Fibroblast of lung (primary cell): ENCODE measurements at places on chromosomes 12 and 14. TPM values are rescaled to one million over a fixed set of nuclear protein-coding genes. Genes with fewer than 3 reads are reported as not detected.
A peak's percentile ranks its signal among the peaks of the same experiment; 100 is the strongest.

GRCh38 chr12:31120392-31121008 lies 46.8 kb downstream of the DDX11 start:
- no peaks in the 10 kb centered on the region for H3K4me1 ChIP-seq
- peaks cover 11% of the 10 kb centered on the region for H3K27me3 ChIP-seq
- H3K4me3 ChIP-seq: no peak overlapping the region
- H3K27ac ChIP-seq: no peak overlapping the region
- no peak for DNase-seq
- no peaks in the 10 kb centered on the region for H3K36me3 ChIP-seq

DNA sequence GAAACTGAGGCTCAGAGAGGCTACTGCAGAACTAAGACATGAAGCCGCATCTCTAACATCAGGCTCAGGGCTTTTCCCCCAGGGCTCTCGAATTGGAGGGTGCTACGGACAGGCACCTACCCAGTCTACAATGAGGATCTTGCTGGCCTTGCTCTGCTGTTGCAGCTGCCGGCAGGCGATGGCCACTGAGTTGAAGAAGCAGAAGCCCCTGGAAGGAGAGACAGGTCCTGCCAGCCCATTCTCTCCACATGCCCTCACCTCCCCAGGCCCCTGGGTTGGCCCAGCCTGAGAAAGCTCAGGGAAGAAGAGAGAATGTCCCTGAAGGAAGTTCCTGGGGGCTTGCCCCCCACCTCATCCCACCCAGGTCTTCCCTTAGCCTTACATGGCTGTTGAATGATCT lies 16.1 kb downstream of the SLC48A1 start:
- no peaks in the 10 kb centered on the region for H3K4me1 ChIP-seq
- DNase-seq: no peak
- no peaks in the 10 kb centered on the region for H3K27me3 ChIP-seq

DNA sequence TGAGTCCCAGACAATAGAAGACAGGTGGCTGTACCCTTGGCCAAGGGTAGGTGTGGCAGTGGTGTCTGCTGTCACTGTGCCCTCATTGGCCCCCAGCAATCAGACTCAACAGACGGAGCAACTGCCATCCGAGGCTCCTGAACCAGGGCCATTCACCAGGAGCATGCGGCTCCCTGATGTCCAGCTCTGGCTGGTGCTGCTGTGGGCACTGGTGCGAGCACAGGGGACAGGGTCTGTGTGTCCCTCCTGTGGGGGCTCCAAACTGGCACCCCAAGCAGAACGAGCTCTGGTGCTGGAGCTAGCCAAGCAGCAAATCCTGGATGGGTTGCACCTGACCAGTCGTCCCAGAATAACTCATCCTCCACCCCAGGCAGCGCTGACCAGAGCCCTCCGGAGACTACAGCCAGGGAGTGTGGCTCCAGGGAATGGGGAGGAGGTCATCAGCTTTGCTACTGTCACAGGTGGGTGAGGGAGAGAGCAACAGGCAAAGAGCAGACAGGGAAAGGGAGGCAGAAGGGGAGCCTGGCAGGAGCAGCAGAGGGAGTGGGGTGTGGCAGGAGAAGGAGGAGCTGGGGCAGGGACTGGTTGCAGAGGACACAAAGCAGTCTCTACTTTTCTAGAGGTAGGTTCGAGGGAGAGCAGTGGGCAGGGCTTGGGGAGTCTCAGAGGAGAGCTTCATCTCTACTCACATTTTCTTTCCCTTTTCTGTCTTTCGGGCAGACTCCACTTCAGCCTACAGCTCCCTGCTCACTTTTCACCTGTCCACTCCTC lies 452 bp downstream of the INHBE start:
- H3K4me1 ChIP-seq: peaks cover 25% of the 10 kb centered on the region
- no peaks in the 10 kb centered on the region for H3K27me3 ChIP-seq
- DNase-seq: no peak
- no peak overlapping the region for H3K27ac ChIP-seq
- no peak overlapping the region for H3K4me3 ChIP-seq

- no peak overlapping the region for H3K27ac ChIP-seq
- no peaks in the 10 kb centered on the region for H3K27me3 ChIP-seq
- H3K4me1 ChIP-seq: no peaks in the 10 kb centered on the region
- DNase-seq: no peak
- H3K4me3 ChIP-seq: no peak overlapping the region
- H3K36me3 ChIP-seq: peaks cover 3% of the 10 kb centered on the region
Observed at GRCh38 chr12:122533856-122534255, 6.8 kb downstream of the KNTC1 start.

DNA sequence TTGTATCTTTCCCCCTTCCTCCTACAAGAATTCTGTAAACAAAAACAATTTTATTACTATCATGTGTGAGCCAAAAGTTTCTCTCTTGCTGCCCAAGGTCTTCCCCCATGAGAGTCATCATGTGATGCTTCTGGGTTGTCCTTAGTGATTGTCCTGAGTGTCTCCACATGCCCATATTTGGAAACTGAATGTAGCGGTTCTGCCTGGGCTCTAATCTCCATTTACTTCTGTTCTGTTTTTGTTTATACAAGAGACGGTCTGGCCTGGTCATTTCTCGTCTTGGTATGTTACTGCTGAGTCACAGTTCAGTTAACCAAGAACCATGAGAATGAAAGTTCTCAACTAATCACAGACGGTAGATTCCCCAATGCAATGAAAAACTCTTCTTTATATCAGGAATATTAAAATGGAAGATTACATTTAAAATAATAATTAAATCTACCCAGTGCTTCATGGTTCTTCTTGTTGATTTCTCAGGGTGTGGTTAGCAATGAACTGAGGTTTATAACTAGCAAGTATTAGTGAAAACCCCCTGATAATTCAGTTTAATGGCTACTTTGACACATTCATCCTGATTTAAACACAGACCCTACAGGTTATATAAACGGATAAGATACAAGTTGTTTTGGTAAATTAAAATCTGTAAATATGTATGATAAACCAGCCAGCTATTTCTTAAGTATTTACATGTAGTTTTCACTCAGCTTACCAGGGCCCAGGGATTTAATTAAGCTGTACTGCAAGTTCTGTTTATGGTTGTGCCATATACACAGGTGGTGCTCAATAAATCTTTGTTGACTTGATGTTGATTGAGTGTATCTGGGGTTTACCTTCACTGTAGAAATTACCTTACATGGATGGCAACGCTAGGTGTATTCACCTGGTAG lies 81.1 kb downstream of the PELI2 start:
- no peak overlapping the region for H3K4me3 ChIP-seq
- no peaks in the 10 kb centered on the region for H3K36me3 ChIP-seq
- peaks cover 20% of the 10 kb centered on the region for H3K4me1 ChIP-seq
- peak overlapping the region; percentile 69 for H3K27ac ChIP-seq

DNA sequence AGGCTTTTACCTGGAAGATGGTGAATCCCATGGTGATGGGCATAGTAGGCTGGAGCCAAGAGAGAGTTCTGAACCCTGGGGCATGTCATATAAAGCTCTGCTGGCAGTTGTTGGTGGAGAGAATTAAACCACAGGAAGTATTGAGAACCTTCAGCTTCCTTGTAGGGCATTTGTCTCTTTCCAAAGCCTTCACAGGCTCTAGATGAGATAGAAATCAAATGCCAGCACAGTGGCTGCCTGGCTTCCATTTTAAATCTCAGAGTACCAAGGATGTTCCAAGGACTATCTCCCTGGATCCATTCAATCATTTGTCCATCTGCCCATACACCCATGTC lies 369.6 kb downstream of the DPF3 start:
- DNase-seq: no peak
- H3K27me3 ChIP-seq: no peaks in the 10 kb centered on the region
- H3K36me3 ChIP-seq: no peaks in the 10 kb centered on the region
- H3K4me1 ChIP-seq: peaks cover 2% of the 10 kb centered on the region
- H3K27ac ChIP-seq: no peak overlapping the region

DNA sequence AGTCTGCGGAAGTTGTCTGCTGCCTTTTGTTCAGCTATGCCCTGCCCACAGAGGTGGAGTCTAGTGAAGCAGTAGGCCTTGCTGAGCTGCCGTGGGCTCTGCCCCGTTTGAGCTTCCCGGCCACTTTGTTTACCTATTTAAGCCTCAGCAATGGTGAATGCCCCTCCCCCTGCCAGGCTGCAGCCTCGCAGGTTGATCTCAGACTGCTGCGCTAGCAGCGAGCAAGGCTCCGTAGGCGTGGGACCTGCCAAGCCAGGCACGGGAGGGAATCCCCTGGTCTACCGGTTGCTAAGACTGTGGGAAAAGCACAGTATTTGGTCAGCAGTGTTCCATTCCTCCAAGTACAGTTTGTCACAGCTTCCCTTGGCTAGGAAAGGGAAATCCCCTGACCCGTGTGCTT lies 143.6 kb downstream of the DYRK2 start:
- DNase-seq: no peak
- no peak overlapping the region for H3K4me3 ChIP-seq
- no peaks in the 10 kb centered on the region for H3K36me3 ChIP-seq
- H3K4me1 ChIP-seq: no peaks in the 10 kb centered on the region
- H3K27me3 ChIP-seq: no peaks in the 10 kb centered on the region

GRCh38 chr14:81579115-81579514 lies 45.5 kb upstream of the SEL1L start:
- H3K27ac ChIP-seq: no peak overlapping the region
- no peaks in the 10 kb centered on the region for H3K4me1 ChIP-seq
- no peaks in the 10 kb centered on the region for H3K36me3 ChIP-seq
- H3K4me3 ChIP-seq: no peak overlapping the region
- DNase-seq: no peak

TCHP gene
- 9.2 and 9.4 TPM in 2 replicates for total RNA-seq

DNA sequence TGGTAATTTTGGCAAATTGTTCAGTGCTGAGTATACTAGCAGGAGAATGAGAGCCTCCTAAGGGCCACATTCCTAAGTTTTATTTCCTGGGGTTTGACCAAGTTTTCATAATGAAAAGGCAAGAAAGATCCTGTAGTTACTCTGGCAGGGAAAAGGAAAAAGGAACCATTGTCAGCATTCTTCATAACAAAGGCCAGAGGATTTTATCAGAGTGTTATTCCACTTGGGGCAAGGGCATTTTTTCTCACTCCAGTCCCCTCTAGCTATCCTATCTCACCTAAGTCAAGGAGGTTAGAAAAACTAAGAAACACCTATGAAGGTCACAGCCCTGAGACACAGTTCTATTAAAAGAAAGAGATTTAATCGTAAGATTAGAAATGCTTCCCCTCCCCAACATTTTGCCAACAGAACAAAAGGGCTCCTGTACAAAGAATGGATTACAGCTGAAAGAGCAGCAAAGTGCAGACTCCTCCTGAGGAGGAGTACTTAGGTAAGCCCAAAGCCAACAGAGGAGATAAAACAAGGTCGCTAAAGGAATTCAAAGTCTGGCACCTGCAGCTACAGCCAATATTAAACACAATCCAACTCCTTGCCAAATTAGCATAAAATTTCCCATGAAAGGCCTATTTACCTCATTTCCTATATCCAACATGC lies 162.4 kb downstream of the GALC start:
- no peak overlapping the region for H3K27ac ChIP-seq
- no peaks in the 10 kb centered on the region for H3K4me1 ChIP-seq
- H3K27me3 ChIP-seq: no peaks in the 10 kb centered on the region
- no peak for DNase-seq
- H3K36me3 ChIP-seq: no peaks in the 10 kb centered on the region

SLC10A1 gene
- total RNA-seq: not detected in 2 replicates

- DNase-seq: no peak
- no peaks in the 10 kb centered on the region for H3K4me1 ChIP-seq
- H3K36me3 ChIP-seq: no peaks in the 10 kb centered on the region
- no peak overlapping the region for H3K4me3 ChIP-seq
- no peaks in the 10 kb centered on the region for H3K27me3 ChIP-seq
Observed at GRCh38 chr12:60345442-60345841, 749.6 kb downstream of the SLC16A7 start.

DNA sequence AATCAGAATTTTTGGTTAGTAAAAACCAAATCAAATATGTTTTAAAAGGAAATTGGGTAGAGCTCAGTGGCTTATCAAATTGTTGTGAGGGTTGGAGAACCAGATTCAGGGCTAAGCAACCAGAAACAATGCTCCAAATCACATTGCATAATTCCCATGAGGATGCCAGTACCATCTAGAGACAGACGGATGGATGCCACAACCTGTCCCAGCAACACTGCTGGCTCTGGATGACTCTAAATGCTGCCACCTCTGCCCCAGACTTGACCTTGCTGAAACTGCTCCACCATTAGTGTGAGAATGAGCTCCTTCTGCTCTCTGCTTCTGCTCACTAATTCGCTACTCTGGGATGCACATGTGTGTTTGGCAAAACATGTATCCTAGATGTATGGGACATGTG lies 43.9 kb downstream of the FRS2 start:
- H3K4me3 ChIP-seq: no peak overlapping the region
- DNase-seq: no peak
- H3K4me1 ChIP-seq: peaks cover 7% of the 10 kb centered on the region
- no peaks in the 10 kb centered on the region for H3K27me3 ChIP-seq
- H3K27ac ChIP-seq: no peak overlapping the region

DNA sequence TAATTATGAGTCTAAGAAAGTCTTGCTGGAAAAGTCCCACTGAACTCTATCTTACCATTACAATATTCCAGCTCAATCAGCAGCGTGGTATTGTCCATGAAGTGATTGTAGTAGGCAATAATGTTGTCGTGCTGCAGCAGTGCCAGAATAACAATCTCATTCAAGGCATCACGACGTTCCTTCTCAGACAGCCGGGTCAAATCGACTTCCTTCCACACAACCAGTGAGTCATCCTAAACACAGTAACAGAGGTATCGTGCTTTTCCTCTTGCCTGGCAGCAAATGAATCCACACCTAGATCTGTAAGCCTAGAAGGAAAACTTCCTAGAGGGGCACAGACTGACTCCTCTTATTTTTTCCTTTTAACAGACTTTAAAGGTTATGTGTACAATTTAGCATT lies 2.9 kb downstream of the NEK9 start:
- H3K4me3 ChIP-seq: no peak overlapping the region
- H3K27ac ChIP-seq: no peak overlapping the region
- H3K36me3 ChIP-seq: no peaks in the 10 kb centered on the region
- H3K4me1 ChIP-seq: peaks cover 4% of the 10 kb centered on the region
- no peaks in the 10 kb centered on the region for H3K27me3 ChIP-seq
- peak; percentile 92 for DNase-seq

RPAP3 gene
- 11.3 and 12.1 TPM in 2 replicates for total RNA-seq

OR6C2 gene
- not detected in 2 replicates for total RNA-seq

STXBP6 gene
- total RNA-seq: 4.5 and 7.7 TPM in 2 replicates

GRCh38 chr14:79991866-79992265 lies 219.4 kb downstream of the DIO2 start:
- no peaks in the 10 kb centered on the region for H3K27me3 ChIP-seq
- H3K4me1 ChIP-seq: no peaks in the 10 kb centered on the region
- DNase-seq: no peak
- H3K4me3 ChIP-seq: no peak overlapping the region
- H3K36me3 ChIP-seq: no peaks in the 10 kb centered on the region

TAS2R31 gene
- 2.6 and 3.6 TPM in 2 replicates for total RNA-seq

DNA sequence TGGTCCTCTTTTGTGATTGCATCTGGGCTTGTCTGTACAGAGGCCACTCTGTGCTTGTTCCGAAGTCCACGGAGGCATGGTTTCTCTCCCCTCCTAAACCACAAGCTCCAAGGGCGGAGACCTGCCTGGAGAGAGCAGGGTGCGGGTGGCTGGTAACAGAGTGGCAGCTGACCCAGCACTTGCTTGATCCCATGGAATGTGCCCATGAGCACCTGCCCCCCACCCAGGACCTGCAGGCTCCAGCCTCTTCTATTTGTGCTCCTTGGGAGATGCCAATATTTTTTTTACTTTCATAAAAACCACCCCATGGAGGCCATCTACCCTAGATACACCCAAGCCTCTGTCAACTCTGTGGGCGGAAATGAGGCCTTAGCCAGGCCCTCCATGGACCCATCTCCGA lies 104.7 kb downstream of the PRMT8 start:
- DNase-seq: no peak
- H3K36me3 ChIP-seq: no peaks in the 10 kb centered on the region
- no peak overlapping the region for H3K4me3 ChIP-seq
- H3K27ac ChIP-seq: no peak overlapping the region
- H3K4me1 ChIP-seq: no peaks in the 10 kb centered on the region
